ENCODE measurements at places on chromosomes 2 and 18. TPM values are rescaled to one million over a fixed set of nuclear protein-coding genes. Genes with fewer than 3 reads are reported as not detected.

The GKN2 gene
- total RNA-seq = not detected

The ZNF396 gene
- total RNA-seq = 1.6 TPM

The TANC1 gene
- 61.2 TPM for total RNA-seq

The CPO gene
- total RNA-seq = 0.47 TPM

The UGT1A6 gene
- total RNA-seq = not detected

The FOXI3 gene
- not detected for total RNA-seq

The FNDC4 gene
- 31.8 TPM for total RNA-seq

The DYNAP gene
- not detected for total RNA-seq

The PTH2R gene
- total RNA-seq = not detected

The UGT1A10 gene
- not detected for total RNA-seq
